ENCODE measurements at places on chromosomes 12 and 14.

GRCh38 chr14:68593806-68594536, 198.9 kb downstream of the ZFP36L1 start:
- DNase-seq: no peak

- no peak for DNase-seq
Measured at GRCh38 chr12:51904951-51905470, 2.3 kb upstream of the ACVRL1 start.

DNA sequence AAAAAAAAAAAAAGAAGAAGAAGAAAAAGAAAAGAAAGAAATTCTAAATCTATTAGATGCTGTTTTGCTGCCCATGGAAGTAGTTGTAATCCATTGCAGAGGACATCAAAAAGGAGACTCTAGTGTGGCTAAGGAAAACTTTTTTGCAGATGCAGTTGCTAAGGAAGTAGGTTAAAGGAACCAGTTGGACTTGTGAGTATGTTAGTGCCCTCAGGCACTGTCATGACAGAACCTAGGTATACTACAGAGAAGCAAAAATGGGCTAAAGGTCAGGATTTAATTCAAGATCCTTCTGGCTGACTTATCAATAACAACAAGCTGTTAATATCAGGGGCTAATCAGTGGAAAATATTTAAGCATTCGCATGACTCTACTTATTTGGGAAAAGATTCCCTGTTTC, 1571.6 kb upstream of the FLRT2 start:
- DNase-seq: no peak

- no peak for DNase-seq
Measured at GRCh38 chr14:102079700-102079979, 7.2 kb downstream of the HSP90AA1 start.

- no peak for DNase-seq
Measured at GRCh38 chr14:20714593-20715250, 26.2 kb downstream of the ANG start.

GRCh38 chr14:26841920-26842741, 244.3 kb upstream of the NOVA1 start:
- peak; percentile 47 for DNase-seq

GRCh38 chr12:4591180-4591687, 29.2 kb downstream of the DYRK4 start:
- DNase-seq: no peak

GRCh38 chr12:72270961-72271360, 1.2 kb upstream of the TRHDE start:
- DNase-seq: no peak

- no peak for DNase-seq
Measured at GRCh38 chr12:3604286-3604685, 113.3 kb downstream of the PRMT8 start.

GRCh38 chr12:79016181-79016580, 151.6 kb downstream of the SYT1 start:
- DNase-seq: no peak

GRCh38 chr12:65630555-65630954, 193.7 kb upstream of the HMGA2 start:
- DNase-seq: peak; percentile 30

DNA sequence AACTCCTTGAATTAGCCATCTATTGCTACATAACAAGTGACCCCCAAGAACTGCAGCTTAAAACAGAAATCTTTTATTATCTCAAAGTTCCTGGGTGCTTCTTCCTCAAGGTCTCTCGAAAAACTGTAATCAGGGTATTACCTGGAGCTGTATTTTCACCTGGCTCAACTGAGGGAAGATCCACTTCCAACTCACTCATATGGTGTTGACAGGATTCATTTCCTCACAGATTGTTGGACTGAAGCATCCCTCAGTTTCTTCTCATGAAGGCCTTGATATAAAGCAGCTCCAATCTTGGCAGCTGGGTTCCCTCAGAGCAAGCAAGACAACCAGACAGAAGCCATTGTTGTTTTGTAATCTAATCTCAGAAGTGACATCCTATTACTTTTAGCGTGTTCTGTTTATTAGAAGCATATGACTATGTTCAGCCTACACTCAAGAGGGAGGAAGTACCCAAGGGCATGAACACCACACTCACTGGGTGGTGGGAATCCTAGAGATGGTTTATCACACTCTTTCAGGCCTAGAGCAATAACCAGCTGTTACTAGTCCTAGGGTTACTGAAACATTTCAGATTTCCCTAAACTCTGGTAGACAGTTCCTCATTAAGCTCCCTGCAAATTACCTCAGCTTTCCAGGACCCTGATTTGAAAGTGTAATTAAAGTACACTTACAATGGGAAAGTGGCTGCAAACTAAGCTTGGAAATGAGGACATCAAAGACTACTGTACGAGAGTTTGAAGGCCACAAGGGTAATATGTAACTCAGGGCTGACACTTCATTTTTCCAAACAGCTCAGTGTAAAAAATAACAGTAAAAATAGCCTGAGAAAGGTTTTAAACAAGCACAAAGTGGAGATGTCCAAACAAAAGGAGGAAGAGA, 222.2 kb downstream of the SEC23A start:
- no peak for DNase-seq

DNA sequence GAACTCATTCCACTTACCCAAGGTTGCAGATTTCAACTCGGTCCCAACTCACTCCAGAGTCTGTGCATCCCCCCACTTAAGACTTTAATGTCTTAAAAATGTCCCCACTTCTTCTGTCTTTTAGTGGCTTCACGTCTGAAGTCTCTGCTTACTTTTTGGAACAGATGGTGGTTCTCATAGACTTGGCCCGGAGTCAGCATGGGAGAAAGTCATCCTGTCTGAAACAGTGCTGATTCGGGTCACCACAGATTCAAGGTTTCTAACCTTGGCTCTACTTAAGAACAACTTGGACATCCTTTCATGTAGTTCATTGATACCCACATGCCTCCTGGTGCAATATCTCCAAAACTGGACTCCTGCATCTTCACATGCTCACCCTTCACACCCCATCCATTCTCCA, 26.0 kb downstream of the CHST11 start:
- DNase-seq: no peak

GRCh38 chr14:90424686-90425372, 28.0 kb downstream of the CALM1 start:
- DNase-seq: no peak

DNA sequence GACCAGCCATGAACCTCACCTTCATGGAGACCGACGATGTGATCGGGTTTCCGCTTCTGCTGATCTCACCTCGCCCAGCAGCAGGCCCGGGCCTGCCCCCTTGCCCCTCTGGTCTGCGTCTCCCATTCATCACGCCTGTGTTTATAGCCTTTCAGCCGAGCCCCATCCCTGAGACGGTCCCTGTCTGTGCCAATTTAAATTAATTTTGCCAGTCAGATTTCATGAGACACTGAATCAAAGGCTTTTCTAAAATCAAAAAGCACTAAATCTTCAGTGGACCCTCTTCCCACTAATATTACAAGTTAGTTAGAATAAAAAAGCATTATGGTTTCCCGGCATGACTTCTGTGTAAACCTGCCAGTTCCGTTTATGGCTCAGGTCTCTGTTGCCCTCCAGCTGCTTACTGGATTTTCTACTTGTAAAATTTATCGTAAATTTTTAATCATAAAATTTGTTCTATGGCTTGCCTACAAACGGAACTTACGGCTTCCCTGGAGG, 155.9 kb downstream of the ESRRB start:
- no peak for DNase-seq

- DNase-seq: no peak
Measured at GRCh38 chr14:74963705-74964271, 8.4 kb upstream of the PGF start.

GRCh38 chr12:64187370-64187769, 34.7 kb downstream of the KICS2 start:
- no peak for DNase-seq

DNA sequence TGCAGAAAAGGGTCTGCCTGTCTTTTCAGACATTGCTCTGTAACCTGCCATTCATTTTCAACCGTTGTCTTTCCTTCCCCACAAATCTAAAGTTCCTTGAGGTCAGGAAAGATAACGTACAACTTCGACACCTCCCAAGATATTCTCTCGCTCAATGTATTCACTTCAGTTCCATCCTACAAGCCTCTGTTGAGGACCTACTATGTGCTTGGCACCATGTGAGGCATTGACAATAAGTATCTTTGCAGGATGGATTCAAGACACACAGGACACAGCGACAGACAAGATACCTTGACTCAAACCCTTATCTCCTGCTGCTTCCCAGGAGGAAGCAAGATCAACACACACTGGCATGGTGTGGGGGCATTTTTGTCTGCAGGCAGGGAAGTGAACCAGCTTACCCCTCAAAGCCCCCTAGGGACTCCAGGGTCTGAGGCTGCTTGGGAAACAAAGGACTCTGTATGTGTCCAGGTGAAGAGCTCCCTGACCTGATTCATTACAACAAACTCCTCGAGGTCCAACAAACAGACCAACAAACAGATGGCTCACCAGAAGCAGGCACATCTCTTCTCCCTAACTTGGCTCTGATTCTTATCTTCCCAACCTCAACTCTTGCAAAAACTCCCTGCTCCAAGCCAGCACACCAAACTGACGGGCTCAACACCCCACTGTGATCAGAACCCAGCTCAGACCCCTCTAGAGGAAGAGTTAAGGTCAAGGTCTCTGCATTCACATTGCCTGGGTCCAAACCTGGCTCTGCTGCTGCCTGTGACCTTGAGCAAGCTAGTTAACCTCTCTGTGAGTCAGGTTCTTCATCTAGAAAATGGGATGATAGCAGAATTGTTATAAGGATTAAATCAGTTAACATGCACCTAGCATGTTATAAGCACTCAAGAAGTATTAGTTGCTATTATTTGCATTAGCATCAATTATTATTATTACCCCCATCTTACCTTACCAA, 6.3 kb downstream of the NUAK1 start:
- no peak for DNase-seq

- no peak for DNase-seq
Measured at GRCh38 chr12:6020930-6021329, 75.9 kb upstream of the ANO2 start.

All from HuH-7 (cell line).